ENCODE measurements at places on chromosomes 13 and 19.

GRCh38 chr13:100128373-100128772 lies 39.5 kb downstream of the PCCA start:
- DNase-seq, result no peak

DNA sequence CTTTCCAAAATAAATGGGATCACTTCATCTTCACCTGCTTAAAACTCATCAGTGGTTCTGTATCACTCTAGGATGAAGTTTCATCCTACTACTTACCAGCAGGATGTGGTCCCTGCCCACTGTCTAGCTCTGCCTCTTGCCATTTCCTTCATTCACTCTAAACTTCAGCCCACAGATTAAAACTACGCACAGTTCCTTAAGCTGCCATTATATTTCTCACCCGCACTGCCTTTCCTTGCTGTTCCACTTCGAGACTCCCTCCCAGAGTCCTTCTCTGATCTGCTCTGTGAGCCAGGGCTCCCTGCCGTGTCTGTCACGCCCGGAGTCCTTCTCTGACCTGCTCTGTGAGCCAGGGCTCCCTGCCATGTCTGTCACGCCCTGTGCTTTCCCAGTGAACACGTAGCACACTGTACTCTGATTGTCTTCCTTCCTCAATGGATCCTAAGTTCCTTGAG lies 52.0 kb upstream of the NPAS1 start:
- no peak for DNase-seq

- no peak for DNase-seq
Observed at GRCh38 chr13:39542361-39542760, 60.6 kb downstream of the LHFPL6 start.

- DNase-seq, result no peak
Observed at GRCh38 chr13:44969551-44970484, 19.5 kb downstream of the NUFIP1 start.

DNA sequence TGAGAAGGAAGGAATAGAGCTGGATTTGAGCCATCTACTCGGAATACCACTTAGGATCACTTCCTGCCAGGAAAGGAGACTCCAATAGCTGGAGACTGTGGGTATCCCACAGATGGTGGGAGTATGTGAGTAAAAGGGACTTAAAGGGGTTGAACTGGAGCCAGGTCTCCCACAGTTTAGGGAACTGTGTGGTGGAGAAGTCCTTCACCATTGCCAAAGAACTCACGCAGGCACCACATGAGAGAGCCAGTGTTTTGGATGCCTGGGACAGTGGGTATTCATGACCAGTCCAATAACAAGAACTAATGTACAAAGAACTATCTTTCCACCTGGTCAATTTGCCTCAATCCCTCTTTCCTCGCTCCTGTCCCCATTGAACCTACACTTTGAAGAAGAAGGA lies 24.4 kb upstream of the MYCBP2 start:
- no peak for DNase-seq

GRCh38 chr19:8642561-8642960 lies 12.1 kb downstream of the NFILZ start:
- DNase-seq, result no peak

GRCh38 chr13:25241007-25241406 lies 46.3 kb downstream of the MTMR6 start:
- no peak for DNase-seq

DNA sequence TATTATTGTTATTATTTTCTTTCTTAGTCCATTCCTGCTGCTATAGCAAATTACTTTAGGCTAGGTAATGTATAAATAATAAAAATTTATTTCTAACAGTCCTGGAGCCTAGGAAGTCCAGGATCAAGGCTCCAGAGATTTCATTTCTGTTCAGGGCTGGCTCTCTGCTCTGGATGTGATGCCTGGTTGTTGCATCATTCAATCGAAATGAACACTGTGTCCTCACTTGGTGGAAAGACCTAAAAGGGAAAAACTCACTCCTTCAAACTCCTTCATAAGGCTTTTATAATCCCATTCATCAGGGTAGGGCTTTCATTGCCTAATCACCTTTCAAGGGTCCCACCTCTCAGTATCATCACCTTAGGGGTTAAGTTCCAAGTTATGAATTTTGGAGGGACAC lies 395.0 kb downstream of the EFNB2 start:
- DNase-seq, result no peak

GRCh38 chr13:40818926-40819325 lies 29.5 kb downstream of the SLC25A15 start:
- no peak for DNase-seq

DNA sequence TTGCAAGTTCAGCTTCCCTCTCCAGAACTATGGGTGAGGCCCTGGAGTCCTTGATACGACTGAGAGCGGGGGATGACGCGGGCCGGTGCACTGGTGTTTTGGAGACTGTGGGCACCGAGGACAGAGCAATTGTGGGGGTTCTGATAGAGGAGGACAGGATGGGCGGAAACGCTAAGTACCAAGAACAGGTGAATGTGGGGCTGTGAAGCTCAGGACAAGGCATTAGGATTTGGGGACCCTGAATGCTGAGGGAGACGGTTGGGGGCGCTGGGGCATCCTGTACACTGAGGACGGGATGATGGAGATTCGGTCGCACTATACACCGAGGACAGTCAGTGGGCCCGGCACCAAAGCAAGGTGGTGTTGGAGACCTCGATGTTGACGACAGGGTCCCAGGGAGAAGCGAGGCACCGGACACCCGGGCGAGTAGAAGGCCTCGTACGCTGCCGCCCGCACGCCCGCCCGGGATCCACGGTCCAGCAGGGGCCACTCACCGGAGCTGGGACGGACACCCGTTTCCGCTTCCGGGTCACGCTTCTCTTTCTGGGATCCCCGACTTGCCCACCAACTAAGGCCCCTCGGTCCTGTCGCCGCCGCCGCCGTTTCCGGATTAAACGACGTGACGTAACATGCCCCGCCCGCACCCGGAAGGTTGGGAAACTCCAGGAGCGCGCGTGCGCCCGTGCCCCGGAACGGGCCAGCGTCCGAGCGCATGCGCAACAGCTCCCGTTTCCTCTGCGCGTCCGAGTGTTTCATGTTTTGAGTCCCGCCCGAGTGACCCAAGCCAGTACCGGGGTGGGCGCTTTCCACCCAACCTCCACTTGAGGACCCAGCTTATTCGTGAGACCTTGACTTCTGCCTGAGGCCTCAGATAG lies at the start of gene CHMP2A:
Gene CHMP2A, minus strand, starts transcription at position 612 of the 875 bp plus-strand sequence. CDS start 893 bp downstream, outside the sequence.
- no peak for DNase-seq

- DNase-seq, result no peak
Observed at GRCh38 chr13:66313413-66313812, 916.7 kb downstream of the PCDH9 start.

GRCh38 chr13:51902776-51903175 lies 41.0 kb downstream of the CCDC70 start:
- DNase-seq, result no peak

DNA sequence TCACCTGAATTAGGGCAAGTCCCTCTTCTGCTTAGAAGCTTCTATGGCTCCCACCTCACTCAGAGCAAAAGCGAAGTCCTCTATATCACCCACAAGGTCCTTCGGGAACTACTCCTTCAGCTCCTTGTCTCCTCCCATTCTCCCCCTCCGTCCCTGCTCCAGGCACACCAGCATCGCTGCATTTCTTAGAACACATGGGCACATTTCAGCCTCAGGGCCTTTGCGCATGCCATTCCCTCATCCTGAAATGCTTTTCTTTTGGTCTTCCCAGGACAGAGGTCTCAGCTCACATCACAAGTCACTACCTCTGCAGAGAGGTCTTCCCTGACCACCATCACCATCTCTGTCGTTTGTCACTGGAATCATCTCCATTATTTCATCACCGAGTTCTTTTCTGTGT lies 4.0 kb downstream of the S1PR5 start:
- no peak for DNase-seq

- no peak for DNase-seq
Observed at GRCh38 chr19:41300555-41300954, 9.4 kb upstream of the CCDC97 start.

DNA sequence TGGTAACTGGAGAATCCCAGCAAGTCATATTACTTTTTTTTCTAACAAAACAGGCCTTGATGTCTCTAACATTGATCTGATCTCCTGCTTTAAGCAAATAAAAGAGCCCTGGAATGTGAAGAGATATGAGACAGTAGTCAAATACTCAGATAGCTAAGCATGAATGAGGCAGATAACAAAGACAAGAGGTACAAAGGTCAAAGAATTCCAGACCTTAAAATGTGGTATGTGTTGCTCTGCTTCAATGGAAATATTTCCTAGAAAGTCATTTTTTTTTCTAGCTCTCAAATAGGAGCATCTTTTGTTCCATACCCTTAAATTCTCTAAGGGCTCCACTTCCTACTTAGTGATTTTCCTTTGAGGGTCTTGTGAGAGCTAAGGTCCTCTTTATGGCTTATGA lies 54.6 kb downstream of the ZNF254 start:
- no peak for DNase-seq

DNA sequence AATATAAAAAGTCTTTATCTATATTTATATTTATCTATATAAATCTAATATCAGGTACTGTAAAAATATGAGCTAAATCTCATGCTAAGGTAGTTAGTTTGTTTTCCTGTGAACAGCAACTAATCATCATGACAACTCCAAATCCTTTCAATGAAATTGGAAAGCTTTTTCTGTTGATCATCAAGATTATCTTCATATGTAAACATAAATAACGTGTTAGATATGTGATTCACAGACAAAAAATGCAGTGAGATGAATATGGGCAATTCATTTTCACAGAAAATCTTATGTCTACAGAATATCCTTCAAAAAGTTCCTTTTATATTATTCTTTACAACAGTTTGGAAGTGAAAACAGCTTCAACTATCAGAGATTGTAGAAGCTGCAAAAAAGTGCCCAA lies 41.7 kb upstream of the EEF1AKMT1 start:
- DNase-seq, result no peak

DNA sequence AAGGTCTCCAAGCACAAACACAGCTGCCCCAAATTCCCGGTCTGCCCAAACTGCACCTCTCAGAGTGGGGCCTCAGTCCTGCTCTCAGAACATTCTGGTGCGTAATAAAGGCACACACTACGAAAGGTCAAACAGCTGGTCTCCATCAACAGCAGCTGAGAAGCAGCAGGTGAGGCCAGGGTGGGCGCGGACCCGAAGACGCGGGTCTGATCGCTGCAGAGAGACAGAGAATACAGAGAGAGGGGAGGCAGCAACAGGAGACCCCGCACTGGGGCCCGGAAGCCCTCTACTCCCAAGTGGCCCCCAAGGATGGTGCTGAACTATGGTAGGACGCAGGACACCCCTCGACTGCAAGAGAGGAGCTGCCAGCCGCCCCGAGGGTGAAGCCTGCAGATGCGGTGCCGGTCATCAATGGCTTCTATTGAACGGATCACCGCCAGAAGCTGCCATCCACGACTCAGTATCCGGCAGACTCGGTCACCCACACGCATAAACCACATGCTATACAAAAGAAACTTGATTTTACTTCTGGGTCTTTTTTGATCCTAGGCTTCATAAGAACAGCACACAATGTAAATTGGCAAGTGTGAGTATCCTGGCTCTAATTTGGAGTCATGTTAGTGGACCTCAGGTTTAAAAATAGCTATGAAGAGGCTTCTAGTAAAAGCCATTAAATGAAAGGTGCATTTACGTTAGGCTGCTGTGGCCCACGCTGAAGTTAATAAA lies 33.4 kb downstream of the STK24 start:
- no peak for DNase-seq

GRCh38 chr13:113076681-113077401 lies 28.8 kb upstream of the F7 start:
- no peak for DNase-seq

GRCh38 chr13:48720621-48721020 lies 66.9 kb downstream of the CYSLTR2 start:
- DNase-seq, result no peak

DNA sequence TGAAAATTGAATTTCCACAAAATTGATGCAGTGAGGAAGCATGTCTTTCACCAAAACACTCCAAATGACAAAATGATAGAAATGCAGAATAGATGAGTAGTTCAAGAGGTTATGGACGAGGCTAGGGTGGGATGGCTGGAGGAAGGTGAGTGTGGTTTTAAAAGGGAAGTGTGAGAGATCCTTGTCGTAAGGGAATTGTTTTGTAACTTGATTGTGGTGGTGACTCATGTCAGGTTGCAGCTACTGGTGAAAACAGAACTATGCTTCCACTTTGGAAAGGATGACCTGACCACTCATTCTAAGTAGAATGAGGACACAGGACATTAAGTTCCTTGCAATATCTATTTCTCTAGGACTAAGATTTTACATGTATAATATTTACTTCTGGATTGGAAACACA lies 345.7 kb downstream of the MTUS2 start:
- DNase-seq, result no peak

GRCh38 chr13:85512421-85512820 lies 286.8 kb downstream of the SLITRK6 start:
- no peak for DNase-seq

All from NCI-H1417 treated with DMSO at 0.1 percent for 48 hours (cell line).